Fibroblast of skin of abdomen (primary cell): ENCODE measurements at places on chromosomes 11 and 22.
A peak's percentile ranks its signal among the peaks of the same experiment; 100 is the strongest.

DNA sequence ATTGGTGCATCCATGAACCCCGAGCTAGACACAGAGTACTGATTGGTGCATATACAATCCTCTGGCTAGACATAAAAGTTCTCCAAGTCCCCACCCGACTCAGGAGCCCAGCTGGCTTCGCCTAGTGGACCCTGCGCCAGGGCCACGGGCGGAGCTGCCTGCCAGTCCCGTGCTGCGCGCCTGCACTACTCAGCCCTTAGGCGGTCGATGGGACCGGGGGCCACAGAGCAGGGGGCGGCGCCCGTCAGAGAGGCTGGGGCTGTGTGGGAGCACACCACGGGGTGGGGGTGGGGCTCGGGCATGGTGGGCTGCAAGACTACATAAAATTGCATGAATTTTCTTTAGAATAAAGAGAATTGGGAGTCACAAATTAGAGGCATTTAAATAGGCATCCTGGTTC, 248.6 kb downstream of the TMEM135 start:
- no peak for DNase-seq

GRCh38 chr22:30121960-30122359, 41.7 kb downstream of the HORMAD2 start:
- no peak for DNase-seq

- DNase-seq: peak; percentile 71
Measured at GRCh38 chr22:27919942-27920755, 1.1 kb upstream of the PITPNB start.

GRCh38 chr11:82996966-82997606, 74.6 kb downstream of the RAB30 start:
- no peak for DNase-seq

DNA sequence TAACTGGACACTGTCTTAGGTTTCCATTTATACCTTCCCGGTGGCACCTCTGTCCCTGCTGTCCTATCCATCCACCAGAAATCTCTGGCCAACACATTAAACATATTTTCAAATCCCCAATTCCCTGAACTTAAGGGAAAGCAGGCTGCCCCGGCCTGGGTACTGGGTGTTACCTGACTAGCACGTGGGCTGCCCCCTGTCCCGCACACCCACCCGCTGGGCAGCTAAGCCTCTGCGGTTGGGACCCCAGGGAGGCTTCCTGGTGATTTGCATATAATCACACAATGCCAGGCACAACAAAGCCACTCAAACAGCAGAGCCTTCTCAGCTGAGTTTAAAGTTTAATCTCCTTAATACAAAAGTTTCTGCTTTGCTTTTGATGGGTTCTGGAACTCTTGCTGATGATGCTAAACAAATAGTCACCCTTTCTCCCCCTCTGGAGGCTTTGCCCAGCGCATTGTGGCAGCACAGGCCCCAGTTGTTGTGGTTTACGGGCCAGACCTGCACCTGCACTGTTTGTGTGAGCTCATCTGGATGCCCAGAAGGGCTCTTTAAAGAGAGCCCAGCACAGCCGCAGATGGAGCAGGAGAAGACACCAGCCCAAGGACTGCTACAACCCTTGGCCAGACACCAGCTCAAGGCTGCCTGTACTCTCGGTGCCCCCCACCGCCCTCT, 59.9 kb upstream of the POU2AF1 start:
- no peak for DNase-seq

GRCh38 chr22:24145446-24146193, 35.7 kb upstream of the SUSD2 start:
- DNase-seq: no peak

- DNase-seq: peak; percentile 39
Measured at GRCh38 chr11:116217006-116217405, 555.8 kb downstream of the BUD13 start.

- peak; percentile 27 for DNase-seq
Measured at GRCh38 chr11:127862406-127862805, 725.0 kb downstream of the ETS1 start.

- no peak for DNase-seq
Measured at GRCh38 chr11:75069473-75069872, 27.2 kb downstream of the OR2AT4 start.

DNA sequence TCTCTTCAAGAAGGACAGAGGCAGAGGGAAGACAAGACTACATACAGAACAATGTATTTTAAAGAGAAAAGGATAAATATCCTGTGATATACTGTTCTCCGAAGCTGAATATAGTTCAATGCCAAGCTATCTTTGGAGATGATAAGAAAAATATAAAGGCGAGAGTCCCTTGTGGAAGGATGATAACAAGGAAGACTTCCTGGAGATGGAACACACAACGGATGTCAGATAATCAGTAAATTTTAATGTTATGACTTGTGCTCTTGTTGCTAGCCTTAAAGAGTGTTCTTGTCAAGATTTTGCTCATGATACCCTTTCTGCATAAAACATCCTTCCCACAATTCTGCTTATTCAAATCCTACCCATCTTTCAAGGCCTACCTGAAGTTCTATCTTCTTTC, 6.8 kb upstream of the CTR9 start:
- DNase-seq: no peak

- no peak for DNase-seq
Measured at GRCh38 chr11:134082990-134083389, 14.1 kb downstream of the JAM3 start.

DNA sequence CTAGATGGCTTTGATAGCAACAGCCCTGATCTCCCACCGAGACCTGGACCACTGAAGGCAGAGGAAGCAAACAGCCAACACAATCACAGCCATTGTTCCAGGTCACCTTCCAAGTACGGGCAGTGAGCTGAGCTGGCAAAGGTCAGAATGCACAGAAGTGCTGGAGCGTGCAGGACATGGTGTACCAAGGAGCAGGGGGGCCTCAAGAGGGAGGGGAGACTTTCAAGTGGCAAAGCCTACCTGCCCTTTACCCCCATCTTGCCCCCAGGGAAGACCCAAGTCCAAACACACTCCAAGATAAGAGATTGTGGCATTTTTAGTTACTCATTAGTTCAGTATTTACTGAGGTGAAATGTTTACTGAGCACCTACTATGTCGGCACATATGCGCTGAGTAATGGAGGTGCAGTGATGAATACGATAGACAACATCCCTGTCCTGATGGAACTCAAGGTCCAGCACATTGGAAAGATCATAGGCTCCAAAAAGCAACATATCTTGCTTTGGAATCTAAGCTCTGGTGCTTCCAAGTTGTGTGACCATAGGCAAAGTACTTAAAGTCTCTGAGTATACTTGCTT, 26.0 kb upstream of the TTC12 start:
- DNase-seq: no peak

DNA sequence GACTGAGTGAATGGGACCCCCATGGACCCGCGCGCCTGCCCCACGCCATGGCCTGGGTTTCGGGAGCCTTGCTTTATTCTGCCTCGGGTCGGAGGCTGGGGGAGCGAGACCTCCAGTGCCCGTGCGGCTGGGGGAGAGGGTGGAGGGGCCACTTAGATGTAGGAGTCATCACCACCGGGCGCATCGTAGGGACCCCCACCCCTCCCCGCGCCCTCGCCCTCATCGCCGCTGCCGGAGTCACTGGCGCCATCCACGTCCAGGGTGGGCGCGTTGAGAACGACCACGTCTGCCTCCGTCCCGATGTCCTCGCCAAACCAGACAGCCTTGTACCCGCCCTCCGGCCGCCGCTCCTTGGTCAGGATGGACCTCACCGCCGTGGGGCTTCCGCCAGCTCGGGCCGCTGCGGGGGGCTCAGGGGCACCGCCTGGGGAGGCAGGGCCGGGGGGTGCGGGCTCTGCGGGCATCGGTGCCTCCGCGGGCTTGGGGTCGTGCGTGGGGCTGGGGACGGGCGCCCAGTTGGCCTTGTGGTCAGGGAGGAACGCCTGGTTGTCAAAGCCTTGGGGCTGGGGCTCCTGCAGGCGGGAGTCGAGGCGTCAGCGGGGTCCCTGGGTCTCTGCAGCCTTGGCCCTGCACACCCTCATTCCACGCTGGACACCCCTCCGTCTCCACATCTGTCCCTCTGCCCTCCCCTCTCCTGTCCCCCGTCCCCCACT, 1.6 kb upstream of the IRF7 start:
- DNase-seq: no peak

DNA sequence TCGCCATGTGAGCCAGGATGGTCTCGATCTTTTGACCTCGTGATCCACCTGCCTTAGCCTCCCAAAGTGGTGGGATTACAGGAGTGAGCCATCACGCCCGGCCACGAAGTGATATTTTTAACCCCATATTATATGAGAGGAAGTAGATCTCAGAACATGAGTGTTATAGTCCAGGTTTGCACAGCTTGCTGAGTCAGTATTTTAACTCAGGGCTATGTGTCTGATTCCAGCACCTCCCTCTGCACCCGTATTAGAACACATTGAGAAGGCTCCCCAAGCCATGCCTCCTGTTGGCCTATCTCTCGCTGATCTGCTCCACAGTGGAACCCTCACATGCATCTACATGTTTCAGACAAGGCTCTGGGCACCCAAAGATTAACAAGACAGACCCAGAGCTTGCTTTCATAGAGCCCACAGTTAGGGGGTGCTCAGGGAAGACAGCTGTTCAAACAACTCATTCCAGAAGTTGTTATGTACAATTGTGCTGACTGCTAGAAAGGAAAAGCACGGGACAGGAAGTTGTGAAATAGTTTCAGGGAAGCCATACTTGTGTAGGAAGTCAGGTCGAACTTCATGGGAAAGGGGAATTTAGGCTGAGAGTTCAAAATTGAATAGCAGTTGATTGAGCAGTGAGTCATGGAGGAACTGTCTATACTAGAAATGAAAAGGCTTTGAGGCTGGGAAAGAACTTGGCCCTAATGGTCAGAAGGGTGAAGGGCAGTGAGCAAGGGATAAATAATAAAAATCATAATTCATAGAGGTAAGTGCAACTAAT, 49.3 kb upstream of the CLPB start:
- DNase-seq: peak; percentile 44

DNA sequence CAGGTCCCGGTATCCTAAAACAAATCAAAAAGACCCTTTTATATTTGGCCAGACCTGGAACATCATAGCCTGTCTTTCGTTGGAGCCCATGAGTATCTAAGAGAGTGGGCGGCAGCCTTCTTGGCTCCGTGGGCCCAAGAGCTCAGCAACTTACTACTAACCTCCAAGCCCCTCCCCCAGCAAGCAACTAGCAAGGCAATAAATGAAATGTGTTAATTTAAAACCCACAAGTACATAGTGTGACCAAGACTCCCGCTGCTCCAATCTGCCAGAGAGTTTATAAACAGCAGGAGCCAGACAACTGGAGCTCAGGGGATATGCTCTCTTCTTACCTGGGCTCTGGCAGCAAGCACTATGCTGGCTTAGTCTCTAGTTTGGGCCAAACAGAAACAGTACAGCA, 40.8 kb upstream of the CYP2D6 start:
- DNase-seq: no peak

- DNase-seq: no peak
Measured at GRCh38 chr11:79047321-79047720, 393.5 kb downstream of the TENM4 start.

DNA sequence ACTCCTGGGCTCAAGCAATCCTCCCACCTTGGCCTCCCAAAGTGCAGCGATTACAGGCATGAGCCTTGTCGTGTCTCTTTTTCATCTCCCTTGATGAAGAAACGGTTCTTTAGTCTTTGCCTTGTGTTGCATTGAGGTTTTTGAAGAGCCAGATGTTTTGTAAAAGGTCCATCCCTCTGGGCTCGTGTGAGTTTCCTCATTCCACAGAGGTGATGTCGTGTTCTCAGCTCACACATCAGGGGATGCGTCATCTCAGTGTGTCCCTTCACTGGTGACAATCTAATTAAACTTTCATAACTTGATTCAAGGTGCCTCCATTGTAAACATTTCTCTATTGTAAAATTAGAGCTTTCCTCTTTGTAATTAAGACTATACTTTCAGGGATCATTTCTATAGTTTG, 29.7 kb upstream of the TEF start:
- peak; percentile 50 for DNase-seq

DNA sequence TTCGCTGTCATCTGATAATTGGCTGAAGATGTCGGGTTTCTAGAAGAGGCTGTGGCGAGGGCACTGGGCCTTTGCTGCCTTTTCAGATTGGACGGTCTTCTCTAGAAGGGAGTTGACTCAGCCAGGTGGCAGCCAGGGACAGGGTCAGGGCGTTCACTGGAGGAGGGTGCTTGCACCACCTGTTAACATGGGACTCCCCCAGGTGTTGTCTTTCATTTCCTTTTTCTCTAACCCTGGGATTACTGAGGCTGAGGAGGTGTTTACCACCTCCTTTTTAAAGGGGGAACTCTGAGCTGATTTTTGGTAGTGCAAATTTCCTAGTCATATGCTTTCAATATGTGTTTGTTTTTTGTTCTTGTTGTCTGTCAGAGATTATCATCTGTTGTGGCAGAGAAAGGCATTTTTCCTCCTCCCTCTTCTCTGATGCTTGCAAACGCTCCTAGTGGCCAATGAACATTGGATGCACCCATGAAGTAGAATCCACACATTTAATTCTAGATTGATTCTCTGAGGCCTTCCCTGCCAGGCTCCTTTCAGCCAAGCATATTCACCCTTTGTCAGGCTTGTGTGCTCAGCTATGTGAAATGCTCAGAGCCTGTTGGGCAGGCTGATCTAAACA, 54.1 kb downstream of the LDLRAD3 start:
- DNase-seq: no peak

GRCh38 chr22:37138849-37139561, 10.7 kb downstream of the IL2RB start:
- no peak for DNase-seq

DNA sequence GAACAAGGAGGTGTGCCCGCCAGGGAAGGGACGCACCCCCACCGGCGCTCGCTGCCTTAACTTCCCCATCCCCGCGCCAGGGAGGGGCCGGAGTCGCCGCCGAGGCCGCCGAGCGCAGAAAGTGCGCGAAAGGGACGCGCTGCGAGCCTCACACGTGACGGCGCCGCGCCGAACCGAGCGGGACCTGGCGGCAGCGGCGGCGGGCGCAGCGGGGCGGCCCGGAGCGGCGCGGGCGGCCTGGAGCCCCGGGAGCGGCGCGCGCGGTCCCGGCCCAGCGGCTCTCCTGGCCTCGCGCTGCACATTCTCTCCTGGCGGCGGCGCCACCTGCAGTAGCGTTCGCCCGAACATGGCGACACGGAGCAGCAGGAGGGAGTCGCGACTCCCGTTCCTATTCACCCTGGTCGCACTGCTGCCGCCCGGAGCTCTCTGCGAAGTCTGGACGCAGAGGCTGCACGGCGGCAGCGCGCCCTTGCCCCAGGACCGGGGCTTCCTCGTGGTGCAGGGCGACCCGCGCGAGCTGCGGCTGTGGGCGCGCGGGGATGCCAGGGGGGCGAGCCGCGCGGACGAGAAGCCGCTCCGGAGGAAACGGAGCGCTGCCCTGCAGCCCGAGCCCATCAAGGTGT, at the start of gene SORL1:
SORL1 (plus strand) TSS at position 329 of the 623 bp plus-strand sequence; CDS start at position 347, 18 bp downstream.
- peak; percentile 68 for DNase-seq

DNA sequence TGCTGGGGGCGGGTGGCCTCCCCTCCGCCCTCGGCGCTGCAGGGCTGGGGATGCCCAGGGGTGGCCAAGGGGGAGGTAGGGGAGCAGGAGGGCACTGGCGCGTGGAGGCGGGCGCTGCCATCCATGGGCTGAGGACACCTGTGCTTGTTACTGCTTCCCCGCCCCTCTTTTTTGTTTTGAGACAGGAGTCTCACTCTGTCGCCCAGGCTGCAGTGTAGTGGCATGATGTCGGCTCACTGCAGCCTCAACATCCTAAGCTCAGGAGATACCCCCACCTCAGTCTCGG, 683 bp upstream of the FADS3 start:
- no peak for DNase-seq
